ENCODE measurements at places on chromosomes 1 and 21.

DNA sequence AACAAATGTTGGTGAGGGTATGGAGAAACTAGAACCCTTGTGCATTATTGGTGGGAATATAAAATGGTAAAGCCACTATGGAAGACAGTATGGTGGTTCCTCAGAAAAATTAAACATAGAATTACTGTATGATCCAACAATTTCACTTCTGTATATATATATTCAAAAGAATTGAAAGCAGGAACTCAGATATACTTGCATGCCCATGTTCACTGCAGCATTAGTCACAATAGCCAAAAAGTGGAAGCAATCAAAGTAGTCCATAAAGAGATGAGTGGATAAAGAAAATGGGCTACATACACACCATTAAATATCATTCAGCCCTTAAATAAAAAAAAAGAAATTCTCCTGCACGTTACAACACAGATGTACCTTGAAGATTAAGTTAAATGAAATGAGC is 34.1 kb downstream of the ABL2 start:
- DNase-seq = no peak

GRCh38 chr1:201488830-201489589 is 17.9 kb downstream of the CSRP1 start:
- no peak for DNase-seq

DNA sequence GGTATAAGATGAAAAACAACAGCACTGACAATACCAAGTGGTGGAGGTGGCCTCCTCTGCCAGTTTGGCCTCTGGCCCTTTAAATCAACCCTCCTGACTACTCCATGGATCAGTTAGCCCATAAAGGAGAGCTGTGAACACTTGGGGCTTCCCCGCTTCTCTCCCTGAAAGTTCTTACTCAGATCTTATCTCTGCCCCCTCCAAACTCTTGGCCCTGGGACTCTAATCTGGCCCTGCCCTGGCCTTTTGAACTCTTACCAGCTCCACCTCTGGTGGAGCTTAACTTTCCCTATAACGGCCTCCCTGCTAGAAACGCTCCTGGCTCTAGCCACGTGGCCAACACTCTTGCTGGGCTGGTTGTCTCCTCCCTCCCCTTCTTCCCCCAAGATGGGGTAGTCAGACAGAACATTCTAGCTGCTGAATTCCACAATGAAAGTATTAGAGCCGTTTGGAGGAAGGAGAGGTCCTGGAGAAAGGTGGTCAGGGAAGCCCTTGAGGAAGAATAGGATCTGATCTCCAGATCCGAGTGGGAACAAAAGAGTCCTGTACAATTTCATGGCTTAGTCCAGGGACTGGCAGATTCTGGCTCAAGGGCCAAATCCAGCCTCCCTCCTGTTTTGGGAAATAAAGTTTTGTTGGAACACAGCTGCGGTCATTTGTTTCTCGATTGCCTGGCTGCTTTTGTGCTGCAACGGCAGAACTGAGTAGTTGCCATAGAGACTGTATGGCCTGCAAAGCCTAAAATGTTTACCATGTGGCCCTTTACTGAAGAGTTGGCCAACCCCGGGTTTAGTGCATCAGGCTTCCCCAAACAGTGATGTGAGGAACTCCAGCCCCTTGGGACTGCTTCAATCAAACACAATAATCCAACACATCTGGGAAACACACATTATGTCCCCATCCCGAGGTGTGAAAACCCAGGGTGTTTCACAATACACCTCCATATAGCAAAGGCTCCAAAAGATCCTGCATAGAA is 9.5 kb upstream of the PIGR start:
- DNase-seq = no peak

DNA sequence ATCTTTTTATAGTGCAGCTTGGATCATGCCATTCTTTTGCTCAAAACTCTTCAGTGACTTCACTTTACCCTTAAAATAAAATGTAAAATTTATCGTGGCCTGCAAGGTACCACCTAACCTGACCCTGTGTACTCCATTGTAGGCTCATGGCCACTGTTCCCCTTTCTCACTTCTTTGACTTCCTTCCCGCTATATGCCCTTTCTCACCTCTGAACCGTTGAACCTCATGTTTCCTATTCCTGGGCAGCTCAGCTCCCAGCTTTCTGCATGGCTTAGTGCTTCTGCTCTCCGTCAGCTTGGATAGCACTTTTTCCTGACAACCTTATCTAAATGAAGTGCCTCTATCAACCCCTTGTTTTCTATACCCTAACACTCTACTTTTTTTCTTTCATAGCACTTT is 61.1 kb upstream of the GPR25 start:
- DNase-seq = no peak

GRCh38 chr1:205199090-205199930 is 12.2 kb downstream of the DSTYK start:
- no peak for DNase-seq

DNA sequence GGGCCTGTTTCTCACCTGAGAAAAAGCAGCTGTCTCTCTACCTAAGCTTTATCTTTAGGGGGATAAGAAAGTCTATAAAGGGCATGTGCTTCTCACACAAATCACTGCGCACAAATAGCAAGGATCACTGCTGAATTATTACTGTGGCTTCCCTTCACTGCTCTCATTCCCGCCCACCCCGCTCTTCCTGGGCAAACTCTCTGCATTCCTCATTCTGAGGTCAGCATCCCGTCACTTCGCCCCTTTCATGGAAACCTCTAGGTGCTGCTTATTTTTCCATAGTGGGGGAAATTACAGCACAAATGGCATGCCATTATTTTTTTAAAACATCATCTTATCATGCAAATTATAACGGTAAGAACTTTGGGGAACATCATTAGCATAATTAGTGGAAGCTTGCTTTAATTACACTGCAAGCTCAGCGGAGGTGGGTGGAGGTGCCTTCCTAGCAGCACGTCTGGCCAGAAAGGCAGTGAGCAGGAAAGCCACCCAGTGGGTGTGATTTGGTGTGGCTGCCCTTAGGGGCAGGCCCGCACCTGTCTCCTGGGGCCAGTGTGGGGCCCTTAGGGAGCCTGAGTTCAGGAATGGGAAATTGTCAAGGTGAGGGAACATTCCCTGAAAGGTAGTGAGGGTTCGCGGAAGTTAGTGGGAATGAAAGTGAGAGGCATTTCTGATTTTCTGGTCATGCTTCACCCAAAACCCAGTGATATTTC is 105.9 kb downstream of the LAMC2 start:
- DNase-seq = no peak

GRCh38 chr1:42941640-42942330 is 16.9 kb downstream of the SLC2A1 start:
- peak; percentile 67 for DNase-seq

DNA sequence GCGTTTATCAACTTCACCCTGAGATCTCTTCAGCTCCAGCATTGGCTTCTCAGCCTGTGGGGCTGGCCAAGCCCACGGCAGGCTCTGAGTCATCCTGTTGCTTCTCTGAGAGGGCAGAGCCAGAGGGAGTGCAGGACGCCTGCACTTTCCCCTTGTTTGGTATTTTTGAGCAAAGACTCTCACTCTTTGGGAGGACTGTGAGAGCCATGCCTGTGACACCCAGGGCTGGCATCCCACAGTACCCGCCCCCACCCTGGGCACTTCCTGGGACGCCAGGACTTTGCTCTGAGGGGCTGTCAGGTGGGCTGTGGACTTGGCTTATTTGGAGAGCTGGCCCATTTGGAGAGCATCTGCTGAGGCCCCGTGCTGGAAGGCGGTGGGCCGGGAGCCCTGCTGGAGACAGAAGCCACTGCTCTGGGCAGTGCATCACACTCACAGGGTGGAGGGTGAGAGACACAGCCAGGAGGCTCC is 37.4 kb downstream of the VANGL1 start:
- peak; percentile 10 for DNase-seq

DNA sequence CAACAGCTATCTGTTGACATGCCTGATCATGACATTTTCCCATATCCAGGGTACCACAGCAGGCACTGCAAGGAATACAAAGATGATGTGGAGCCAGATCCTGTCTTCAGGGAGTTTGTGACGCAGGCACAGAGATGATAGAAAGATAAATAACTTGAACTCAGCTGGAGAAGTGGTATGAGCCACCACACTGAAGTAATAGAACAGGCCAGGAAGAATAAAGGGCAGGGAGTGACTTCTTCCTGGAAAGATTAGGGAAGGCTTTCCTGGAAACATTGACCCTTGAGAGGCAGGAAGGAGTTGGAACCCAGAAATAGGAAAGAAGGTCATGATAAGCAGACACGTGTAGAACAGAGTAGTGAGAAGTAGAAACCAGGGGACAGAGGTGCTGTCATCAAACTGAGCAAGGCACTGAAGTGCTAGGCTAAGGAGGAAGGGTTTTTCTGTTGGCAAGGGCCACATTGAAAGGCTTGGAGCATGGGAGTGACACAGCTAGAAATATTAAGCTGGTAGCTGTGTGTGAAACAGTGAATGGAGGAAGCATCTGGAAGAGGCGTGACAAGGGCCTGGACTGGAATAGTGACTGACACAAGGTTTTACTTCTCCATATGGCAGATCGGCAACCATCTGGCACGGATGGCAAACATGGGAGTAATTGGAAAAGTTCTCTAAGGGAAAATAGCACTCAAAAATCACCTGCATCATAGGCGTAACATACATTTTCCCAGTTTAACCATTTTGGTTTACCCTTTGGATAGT is 68.4 kb downstream of the AK5 start:
- no peak for DNase-seq

DNA sequence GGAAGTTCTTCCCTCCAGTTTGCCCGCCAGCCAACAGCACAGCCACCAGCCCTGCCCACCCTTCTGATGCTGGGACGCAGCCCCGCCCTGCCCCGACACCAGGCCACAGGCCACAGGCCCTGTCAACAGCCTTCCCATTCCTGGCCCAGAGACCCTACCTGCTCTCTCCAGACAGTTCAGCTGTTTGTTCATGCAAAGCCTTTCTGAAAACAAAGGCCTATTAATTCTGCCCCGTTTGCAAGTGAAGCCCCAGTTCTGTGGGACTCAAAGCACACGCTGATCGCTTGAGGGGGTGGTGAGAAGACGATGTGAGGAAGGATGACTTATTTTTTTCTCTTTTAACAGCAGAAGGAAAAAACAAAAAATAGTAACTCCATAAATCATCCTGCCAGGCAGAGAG is 55.4 kb upstream of the KIF26B start:
- DNase-seq = no peak

- peak; percentile 15 for DNase-seq
Observed at GRCh38 chr1:17335821-17336710, 28.1 kb downstream of the PADI4 start.

GRCh38 chr21:34640858-34641257 is 25.9 kb upstream of the RCAN1 start:
- DNase-seq = no peak

DNA sequence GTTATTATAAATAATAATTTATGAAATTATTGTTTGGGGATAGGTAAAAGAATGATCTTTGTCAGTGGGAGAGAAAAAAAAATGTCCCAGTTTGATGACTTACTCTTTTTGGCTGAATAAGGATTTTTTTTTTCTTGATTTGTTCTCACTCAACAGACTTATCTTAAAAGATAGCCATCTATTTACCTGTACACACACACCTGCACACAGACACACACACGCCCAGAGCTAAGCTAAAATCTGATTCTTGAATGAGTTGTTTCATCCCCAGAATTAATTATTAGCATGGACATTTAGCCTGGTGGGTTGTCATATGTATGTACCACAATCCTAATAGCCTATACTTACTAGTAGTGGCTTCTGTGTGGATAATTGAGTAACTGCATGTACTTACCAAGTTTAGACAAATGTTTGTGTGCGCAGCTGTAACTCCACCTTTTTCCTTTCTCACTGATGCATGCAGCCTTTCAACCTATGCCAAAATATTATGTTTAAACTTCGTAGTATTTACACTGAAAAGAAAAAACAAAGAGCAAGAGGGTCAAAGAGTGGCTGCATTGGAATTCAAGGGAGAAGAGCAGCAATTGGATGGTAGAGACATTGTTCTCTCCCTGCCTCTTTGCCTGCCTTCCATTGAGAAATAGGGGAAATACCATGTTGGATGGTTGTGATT is 174.3 kb downstream of the ADGRL2 start:
- DNase-seq = no peak

DNA sequence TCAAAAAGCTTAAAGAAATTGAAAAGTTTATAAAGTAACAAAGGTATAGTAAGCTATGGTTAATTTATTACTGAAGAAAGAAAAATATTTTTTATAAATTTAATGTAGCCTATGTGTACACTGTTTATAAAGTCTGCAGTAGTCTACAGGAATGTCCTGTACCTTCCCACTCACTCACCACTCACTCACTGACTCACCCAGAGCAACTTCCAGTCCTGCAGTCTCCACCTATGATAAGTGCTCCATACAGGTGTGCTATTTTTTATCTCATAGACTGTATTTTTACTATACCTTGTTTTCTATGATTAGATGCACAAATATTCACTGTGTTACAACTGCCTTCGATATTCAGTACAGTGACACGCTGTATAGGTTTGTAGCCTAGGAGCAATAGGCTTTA is 106.6 kb downstream of the NR5A2 start:
- no peak for DNase-seq

DNA sequence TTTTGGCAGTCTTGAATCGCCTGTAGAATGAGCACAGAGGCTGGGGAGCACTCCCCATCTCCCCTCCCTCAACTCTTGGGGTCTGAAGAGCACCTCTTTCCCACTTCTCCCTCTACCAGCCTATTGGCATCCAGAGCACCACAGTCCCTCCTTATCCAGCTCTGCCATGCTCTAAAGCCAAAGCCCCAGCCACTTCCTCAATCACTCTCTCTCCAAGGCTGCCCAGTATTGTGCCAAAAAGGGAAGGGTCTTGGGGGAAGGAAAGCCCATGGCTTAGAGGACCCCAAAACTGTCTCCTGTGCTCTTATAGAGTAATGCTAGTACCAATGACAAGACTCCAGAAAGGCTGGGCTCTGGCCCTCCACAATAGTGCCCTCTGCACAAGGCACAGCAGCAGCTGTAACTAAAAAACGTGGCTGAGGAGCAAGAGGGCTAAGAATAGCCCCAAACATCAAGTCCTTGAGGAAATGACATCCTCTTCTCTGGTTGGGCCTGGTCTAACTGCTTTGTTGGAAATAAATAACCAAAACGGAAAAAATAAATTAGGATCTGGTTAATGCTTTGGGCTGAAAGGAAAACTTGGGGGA is 28.4 kb downstream of the SLC27A3 start:
- no peak for DNase-seq

GRCh38 chr1:100785470-100786052 is 66.0 kb downstream of the VCAM1 start:
- no peak for DNase-seq

- no peak for DNase-seq
Observed at GRCh38 chr1:55078470-55078869, 39.1 kb downstream of the PCSK9 start.

- no peak for DNase-seq
Observed at GRCh38 chr1:21298981-21299391, 8.7 kb upstream of the ECE1 start.

- DNase-seq = no peak
Observed at GRCh38 chr1:71156590-71156989, 75.8 kb upstream of the ZRANB2 start.

- no peak for DNase-seq
Observed at GRCh38 chr1:64517640-64518039, 47.7 kb downstream of the CACHD1 start.
